Left ventricle myocardium inferior (tissue), 1 donor: ENCODE measurements at places on chromosomes 3 and 15. TPM values are rescaled to one million over a fixed set of nuclear protein-coding genes. Genes with fewer than 3 reads are reported as not detected.
A peak's percentile ranks its signal among the peaks of the same experiment; 100 is the strongest.

Gene HTR3E
- not detected for total RNA-seq

Gene KBTBD12
- 41.8 TPM for total RNA-seq

Gene PLSCR4
- 12.1 TPM for total RNA-seq

Gene ADAMTS17
- 0.99 TPM for total RNA-seq

Gene IGSF10
- 3.1 TPM for total RNA-seq

Gene EPHA3
- 3.5 TPM for total RNA-seq

Gene SERINC4
- total RNA-seq, result 0.44 TPM

Gene TTLL13
- 0.19 TPM for total RNA-seq

- no peak overlapping the region for H3K4me3 ChIP-seq
- peaks cover 12% of the 10 kb centered on the region for H3K36me3 ChIP-seq
- H3K27me3 ChIP-seq, result no peaks in the 10 kb centered on the region
- no peak overlapping the region for H3K27ac ChIP-seq
These were observed 29.6 kb downstream of the AAGAB start for GRCh38 chr15:67224889-67225288.

DNA sequence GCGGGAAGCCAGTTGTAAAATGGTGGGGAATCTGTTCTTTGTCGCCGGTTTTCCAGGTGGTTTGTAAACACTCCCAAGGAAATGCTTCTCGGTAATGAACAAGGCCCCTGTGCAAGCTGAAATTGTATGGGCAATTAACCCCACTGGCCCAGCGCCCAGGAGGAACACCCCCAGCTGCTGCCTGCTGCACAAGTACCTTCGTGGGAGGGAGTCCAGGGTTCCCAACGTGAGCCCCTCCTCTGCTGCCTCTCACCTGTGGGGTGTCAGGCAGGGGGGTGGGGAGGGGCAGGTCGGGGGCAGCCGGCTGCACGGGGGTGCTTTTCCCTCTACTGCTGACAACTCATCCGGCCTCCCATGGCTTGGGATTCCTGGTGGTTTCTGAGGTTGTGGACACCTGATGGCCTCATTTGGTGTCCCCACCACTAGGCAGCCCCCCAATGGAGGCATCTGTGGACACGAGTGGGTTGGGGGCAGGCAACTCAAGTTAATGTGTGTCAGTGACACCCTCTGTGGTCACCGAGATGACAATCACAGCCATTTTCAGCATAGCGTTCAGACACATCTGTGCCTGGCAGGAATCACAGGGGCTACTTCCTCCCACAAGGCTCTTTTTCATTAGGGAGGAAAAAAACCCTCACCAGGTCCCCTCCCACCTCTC is 35.6 kb upstream of the PRR23E start:
- no peak overlapping the region for H3K4me3 ChIP-seq
- H3K27ac ChIP-seq, result no peak overlapping the region

- no peaks in the 10 kb centered on the region for H3K4me1 ChIP-seq
- H3K27ac ChIP-seq, result no peak overlapping the region
- H3K4me3 ChIP-seq, result no peak overlapping the region
- no peaks in the 10 kb centered on the region for H3K27me3 ChIP-seq
These were observed 157.1 kb downstream of the RSRC1 start for GRCh38 chr3:158267015-158267414.

DNA sequence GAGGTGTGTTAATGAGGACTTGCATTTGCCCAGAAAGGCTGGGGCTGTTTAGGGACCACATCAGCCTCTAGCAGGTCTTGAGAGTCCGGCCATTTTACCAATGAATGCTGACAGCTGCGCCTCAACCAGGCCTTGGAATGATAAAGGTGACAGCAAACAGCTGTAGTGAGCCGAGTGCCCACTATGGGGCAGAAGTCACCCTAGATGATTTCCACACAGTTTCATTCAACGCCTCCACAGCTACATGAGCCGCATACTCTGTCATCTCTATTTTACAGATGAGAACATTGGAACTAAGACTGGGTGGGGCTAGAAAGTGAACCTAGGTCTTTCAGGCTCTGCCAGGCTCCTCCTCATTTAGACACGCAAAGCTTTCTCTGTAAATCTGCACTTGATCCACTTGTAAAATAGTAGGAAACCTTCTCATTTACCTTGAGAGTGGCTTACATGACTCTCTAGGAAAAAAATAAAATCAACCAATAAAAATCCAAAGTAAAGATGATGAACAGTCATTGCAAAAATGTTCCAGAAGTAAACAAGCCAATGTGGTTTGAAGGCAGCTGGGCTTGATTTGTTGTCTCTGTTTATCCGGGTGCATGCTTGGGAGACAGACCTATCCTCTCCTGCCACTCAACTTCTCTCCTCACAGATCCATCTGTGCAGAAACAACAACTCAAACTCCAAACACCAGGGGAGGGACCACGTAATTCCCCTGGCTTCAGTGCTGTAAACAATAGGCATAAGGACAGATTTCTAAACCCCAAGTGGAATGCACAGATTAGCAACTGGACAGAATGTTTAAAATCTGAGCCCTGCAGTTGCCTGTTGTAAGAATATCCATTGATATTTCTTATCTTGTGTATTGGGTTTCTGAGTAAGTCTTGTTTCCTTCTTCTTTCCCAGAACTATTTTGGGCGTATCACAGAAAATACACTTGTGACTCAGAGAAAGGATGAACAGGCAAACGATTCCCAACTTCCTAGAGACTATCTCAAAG is 31.5 kb upstream of the LDHAL6B start:
- DNase-seq, result peak; percentile 35
- no peaks in the 10 kb centered on the region for H3K27me3 ChIP-seq
- H3K27ac ChIP-seq, result peak overlapping the region; percentile 12
- peaks cover 47% of the 10 kb centered on the region for H3K36me3 ChIP-seq
- H3K4me1 ChIP-seq, result peaks cover 19% of the 10 kb centered on the region
- no peak overlapping the region for H3K4me3 ChIP-seq
